CD8-positive, alpha-beta memory T cell (primary cell): ENCODE measurements at places on chromosomes 2 and 18.

- no peak for DNase-seq
- H3K4me1 ChIP-seq, result no peaks in the 10 kb centered on the region
- no peak overlapping the region for H3K4me3 ChIP-seq
- no peaks in the 10 kb centered on the region for H3K27me3 ChIP-seq
- H3K36me3 ChIP-seq, result no peaks in the 10 kb centered on the region
These were observed 51.5 kb upstream of the DCC start for GRCh38 chr18:52288403-52289004.

DNA sequence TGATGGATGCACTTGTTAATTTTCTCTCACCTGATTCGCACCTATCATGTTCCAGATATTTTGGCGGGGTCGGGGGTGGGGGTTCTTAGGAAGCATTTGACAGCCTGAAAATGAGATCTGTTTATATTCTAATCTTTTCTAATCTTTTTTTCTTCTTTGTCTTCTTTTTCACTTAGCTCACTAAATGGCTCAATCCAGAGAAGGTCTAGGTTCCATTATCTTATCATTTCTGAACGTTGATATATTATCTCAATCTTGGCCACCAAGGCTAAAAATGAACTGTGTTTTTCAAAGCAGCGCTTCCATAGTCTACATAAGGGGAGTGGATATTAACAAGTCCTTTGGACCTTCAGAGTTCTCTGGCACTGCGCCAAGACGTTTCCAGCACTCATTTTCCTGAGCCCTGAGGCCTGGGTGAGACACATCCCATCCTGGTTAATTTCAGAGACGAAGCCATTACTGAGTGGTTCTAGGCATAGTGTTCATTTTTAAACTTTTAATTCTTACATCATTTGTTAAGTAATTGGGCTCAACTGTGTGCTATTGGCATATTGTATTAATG lies 229.0 kb downstream of the SOX11 start:
- no peaks in the 10 kb centered on the region for H3K27me3 ChIP-seq
- H3K4me3 ChIP-seq, result no peak overlapping the region
- no peak for DNase-seq
- no peak overlapping the region for H3K27ac ChIP-seq

DNA sequence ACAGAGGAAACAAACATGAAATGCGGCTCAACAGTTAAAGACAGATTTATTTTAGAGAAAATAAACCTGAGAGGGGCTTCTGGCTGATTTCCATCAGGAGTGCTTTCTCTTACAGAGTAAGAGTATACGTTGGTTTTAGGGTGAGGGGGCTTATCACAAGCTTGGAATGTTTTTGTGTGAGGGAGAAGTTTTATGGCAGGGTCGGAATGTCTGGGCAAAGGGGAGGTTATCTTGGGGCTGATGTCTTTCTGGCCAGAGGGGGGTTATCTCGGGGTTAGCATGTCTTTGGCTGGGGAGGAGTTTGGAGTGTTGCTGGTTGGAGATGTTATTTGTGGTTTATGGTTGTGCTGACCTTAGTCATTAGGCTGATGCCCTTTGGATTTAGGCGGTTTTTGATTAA lies 22.1 kb downstream of the PTRHD1 start:
- peaks cover 8% of the 10 kb centered on the region for H3K36me3 ChIP-seq
- H3K4me1 ChIP-seq, result no peaks in the 10 kb centered on the region
- H3K4me3 ChIP-seq, result no peak overlapping the region
- H3K27me3 ChIP-seq, result no peaks in the 10 kb centered on the region
- H3K27ac ChIP-seq, result no peak overlapping the region

DNA sequence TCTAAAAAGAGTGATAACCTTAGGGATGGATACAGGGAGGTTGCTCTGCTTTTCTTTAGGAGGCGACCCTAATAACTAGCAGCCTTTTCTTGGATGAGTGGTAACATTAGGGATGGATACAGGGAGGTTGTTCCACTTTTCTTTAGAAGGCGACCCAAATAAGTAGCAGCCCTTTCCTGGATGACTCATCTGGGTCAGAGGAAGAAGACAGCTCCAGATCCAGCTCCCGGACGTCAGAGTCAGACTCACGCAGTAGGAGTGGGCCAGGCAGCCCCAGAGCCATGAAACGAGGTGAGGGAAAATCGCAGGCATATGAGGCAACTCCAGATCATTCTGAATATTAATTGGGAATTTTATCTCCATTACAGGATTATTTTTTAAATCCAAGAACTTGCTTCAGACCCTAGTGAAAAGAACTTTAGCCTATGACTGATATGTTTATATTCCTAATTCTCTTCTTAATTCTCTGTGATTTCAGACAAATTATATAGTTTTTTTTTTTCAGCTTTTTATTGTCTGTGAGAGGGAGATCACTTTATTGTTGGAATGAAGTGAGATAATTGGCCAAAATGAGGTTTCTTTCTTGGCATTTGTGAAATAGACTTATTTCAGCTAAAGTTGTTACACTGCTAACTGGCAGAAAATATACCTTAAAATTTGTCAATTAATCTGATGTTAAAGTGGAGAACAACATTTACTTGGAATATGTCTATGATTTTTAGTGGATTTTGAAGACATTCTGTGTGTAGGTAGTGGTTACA lies 31.2 kb upstream of the C1GALT1C1L start:
- no peak overlapping the region for H3K27ac ChIP-seq
- H3K4me3 ChIP-seq, result no peak overlapping the region
- DNase-seq, result no peak
- no peaks in the 10 kb centered on the region for H3K36me3 ChIP-seq
- no peaks in the 10 kb centered on the region for H3K27me3 ChIP-seq

GRCh38 chr2:681312-681711 lies 4.1 kb upstream of the TMEM18 start:
- no peak for DNase-seq
- H3K36me3 ChIP-seq, result no peaks in the 10 kb centered on the region
- no peak overlapping the region for H3K27ac ChIP-seq

- H3K27ac ChIP-seq, result no peak overlapping the region
- no peaks in the 10 kb centered on the region for H3K4me1 ChIP-seq
- DNase-seq, result no peak
- H3K27me3 ChIP-seq, result no peaks in the 10 kb centered on the region
- H3K4me3 ChIP-seq, result no peak overlapping the region
These were observed 59.2 kb downstream of the IL1R2 start for GRCh38 chr2:102050854-102051391.

DNA sequence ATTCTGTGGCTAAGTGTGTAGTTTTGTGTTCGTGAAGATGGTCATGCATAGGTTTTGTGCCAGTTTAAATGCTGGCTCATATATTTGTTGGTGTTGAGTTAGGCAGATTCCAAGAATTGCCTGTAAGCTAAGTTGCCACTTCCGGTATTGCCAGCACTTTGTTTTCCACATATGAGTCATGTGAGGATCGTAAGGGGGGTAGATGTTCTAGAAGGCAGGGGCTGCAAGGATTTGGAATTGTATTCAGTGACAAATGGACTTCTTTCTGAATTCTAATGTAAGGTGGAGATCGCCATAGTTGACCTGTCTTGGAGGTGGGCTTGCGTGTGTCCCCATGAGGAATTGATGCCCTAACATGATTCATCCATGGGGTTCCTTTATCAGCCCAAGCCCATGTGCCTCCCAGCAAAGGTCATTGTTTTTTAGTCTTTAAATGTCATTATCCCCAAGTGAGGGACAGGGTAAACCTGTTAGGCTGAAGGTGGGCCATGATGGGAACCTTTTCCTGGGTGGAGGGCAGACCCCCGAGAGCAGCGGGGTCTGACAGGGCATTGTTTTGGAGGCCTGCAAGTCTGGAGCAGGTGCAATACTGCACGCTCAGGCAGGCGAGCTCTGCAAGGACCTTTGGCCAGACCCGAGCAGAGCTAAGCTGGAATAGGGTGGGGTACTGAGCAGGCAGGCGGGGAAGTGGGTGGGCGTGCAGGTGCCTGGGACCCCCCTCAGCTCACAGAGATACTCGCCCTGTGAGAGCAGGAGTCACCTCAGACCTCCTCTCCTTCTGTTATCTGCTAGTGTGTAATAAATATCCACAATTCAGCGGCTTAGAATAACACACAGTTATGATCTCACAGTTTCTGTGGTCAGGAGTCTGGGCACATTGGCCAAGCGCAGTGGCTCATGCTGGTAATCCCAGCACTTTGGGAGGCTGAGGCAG lies 77.4 kb downstream of the LRRFIP1 start:
- H3K4me1 ChIP-seq, result peaks cover 86% of the 10 kb centered on the region
- H3K36me3 ChIP-seq, result no peaks in the 10 kb centered on the region
- no peak overlapping the region for H3K4me3 ChIP-seq
- no peak for DNase-seq
- H3K27ac ChIP-seq, result no peak overlapping the region

- H3K36me3 ChIP-seq, result no peaks in the 10 kb centered on the region
- no peak overlapping the region for H3K27ac ChIP-seq
- no peak for DNase-seq
- H3K27me3 ChIP-seq, result no peaks in the 10 kb centered on the region
- H3K4me3 ChIP-seq, result no peak overlapping the region
These were observed 511.0 kb upstream of the CDH7 start for GRCh38 chr18:65239787-65240186.

DNA sequence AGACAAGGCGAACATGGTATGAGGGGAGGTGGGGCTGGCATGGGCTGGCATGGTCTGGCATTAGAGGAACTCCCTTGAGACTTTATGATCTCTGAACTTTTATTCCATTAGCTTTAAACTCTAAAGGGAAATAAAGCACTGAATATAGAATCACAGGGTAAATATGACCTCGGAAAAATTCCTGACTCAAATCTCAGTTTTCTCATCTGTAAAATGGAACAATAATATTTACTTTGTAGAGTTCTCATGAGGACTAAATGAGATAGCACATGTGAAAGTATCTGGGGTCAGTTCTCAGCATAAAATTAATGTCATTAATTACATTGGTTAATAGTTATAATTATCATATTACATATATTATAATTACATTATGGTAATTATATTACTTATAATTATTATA lies 65.9 kb downstream of the ARHGAP25 start:
- no peak overlapping the region for H3K4me3 ChIP-seq
- peaks cover 42% of the 10 kb centered on the region for H3K4me1 ChIP-seq
- no peak for DNase-seq
- H3K36me3 ChIP-seq, result peaks cover 78% of the 10 kb centered on the region

DNA sequence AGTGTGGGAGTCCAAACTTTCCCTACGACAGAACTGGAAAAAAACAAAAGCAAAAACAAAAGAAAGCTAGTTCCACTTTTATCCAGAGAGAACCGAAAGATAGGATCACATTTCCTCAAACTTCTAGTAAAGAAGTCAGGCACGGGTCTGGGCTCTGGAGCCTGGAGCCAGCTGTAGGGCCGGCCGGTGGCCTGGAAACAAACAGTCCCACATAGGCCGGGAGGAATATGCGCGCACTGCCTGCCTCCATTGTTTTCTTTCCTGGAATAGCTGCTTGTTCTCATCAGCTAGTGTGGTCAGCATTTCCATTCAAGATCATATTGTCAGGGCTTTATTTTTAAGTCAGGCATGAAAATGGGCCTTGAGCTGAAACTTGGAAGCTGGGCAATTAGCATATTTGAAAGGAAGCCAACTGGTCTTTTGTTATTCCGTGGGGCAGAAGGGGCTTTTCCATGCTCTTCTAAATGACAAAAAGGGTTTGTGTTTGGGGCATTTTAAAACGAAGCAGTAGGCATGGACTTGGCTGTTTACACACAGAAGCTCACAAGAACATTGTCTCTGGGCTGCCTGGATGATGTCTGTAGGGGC lies 58.7 kb upstream of the RFX8 start:
- no peaks in the 10 kb centered on the region for H3K27me3 ChIP-seq
- H3K27ac ChIP-seq, result no peak overlapping the region
- no peaks in the 10 kb centered on the region for H3K4me1 ChIP-seq
- H3K36me3 ChIP-seq, result no peaks in the 10 kb centered on the region

- no peak overlapping the region for H3K27ac ChIP-seq
- no peaks in the 10 kb centered on the region for H3K36me3 ChIP-seq
- no peaks in the 10 kb centered on the region for H3K4me1 ChIP-seq
- no peaks in the 10 kb centered on the region for H3K27me3 ChIP-seq
These were observed 41.0 kb downstream of the PTPRM start for GRCh38 chr18:7608174-7608550.

DNA sequence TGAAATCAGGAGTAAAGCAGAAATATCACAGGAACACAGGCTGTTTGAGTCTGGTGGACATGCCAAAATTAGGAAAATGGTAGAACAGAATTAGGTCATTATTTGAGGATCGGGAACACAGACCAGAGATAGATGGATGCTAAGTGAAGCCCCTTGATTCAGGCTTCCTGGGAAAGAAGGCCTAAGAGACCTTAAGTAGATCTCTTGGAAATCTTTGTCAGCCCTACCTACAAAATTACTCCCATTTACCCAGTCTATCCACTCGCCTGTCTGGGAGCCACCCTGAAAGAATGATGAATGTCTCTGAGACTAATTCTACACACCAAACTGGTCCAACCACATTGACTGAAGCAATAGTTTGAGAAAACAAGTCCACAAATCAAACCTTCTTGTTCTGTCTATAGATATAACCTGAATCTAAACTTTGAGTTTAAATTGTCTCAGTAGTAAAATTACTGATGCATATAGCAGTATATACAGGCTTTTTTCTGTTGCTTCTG lies 36.6 kb upstream of the TANK start:
- no peak for DNase-seq
- no peak overlapping the region for H3K27ac ChIP-seq
- no peaks in the 10 kb centered on the region for H3K27me3 ChIP-seq

- H3K4me1 ChIP-seq, result no peaks in the 10 kb centered on the region
- no peaks in the 10 kb centered on the region for H3K36me3 ChIP-seq
These were observed 261.9 kb downstream of the DYSF start for GRCh38 chr2:71715241-71715750.

DNA sequence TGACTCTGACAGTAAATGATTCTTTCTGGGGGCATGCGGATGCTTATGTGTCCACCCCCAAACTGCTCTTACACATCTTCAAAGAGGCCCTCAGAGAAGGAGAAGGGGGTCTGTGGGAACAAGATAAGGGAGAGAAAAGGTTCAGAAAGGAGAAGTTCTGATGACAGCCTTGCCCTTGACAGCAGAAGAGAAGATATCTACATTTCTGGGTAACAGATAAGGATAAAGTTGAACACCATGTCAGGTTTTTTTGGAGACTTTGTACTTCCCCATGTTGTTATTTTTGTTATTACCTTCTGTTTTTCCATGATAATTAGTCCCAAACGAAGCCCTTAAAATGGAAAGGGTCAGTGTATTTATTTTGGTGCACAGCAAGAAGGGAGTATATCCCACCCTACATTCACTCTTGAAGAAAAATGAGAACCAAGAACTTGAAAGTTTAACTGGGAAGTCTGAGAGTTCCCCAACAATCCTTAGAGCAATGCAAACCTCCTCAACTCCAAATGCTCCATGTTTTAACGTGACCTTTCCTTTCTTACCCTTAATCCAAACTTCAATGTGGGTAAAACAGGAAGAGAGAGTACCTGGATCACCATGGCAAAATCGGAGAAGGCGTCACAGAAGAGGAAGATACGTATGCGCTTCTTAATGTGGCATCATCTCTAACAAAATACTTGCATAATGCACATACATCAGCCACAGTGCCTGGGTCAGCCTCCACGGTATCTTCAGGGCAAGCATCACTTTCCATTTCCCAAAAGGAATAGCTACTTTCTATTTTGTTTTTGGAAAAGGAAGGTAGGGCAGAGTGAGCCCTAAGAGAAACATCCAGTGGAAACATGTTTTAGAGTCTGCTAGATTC lies 264.6 kb upstream of the STON1 start:
- no peaks in the 10 kb centered on the region for H3K4me1 ChIP-seq
- DNase-seq, result no peak
- no peaks in the 10 kb centered on the region for H3K36me3 ChIP-seq
- H3K27ac ChIP-seq, result peak overlapping the region; percentile 63
- no peaks in the 10 kb centered on the region for H3K27me3 ChIP-seq
